ENCODE measurements at places on chromosomes 7 and 10. TPM values are rescaled to one million over a fixed set of nuclear protein-coding genes. Genes with fewer than 3 reads are reported as not detected.

DNA sequence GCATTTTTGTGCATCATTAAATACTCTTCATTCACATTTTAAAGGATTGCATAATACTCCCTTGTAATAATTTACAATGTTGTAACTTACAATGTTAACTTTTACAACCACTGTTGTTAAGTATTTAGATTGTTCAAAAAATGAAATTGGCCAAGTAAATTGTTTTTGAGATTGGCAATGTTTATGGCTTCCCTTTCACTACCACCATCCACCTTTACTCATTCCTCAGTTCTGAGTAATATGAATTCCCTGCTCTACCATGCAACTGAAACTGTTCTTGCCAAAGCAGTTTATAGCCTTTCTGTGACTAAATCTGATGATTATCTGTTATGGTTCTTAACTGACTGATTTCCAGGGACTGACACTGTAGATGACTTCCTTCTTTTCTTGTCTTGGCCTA lies 80.5 kb upstream of the TMEM106B start:
- no peaks in the 10 kb centered on the region for H3K4me1 ChIP-seq
- no peaks in the 10 kb centered on the region for H3K36me3 ChIP-seq
- H3K27ac ChIP-seq = no peak overlapping the region
- no peaks in the 10 kb centered on the region for H3K27me3 ChIP-seq
- DNase-seq = no peak

DNA sequence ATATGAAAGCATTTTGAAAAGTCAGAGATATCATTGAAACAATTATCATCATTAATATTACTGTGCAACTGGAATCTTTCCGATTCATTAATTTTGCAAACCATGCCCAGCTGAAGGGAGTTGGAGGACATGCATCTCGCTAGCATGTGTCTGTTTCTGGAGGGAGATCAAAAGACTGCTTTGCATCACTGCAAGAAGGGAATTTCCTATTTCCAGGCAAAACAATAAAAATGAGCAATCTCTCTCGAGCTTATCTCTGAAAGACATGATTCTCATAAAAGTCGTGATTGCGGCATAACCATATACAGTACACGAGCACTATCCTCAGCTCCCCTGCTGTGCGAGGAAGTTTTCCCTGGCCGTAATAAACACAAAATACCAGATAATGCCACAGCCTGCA lies 607.6 kb upstream of the DPP6 start:
- H3K4me3 ChIP-seq = no peak overlapping the region
- no peaks in the 10 kb centered on the region for H3K36me3 ChIP-seq
- no peaks in the 10 kb centered on the region for H3K4me1 ChIP-seq
- H3K27me3 ChIP-seq = no peaks in the 10 kb centered on the region
- H3K27ac ChIP-seq = no peak overlapping the region
- no peak for DNase-seq

The TRIM4 gene
- total RNA-seq = 56.0 TPM

The ASAH2B gene
- 2.9 TPM for total RNA-seq

The FAM25A gene
- total RNA-seq = not detected

- H3K36me3 ChIP-seq = no peaks in the 10 kb centered on the region
- H3K4me3 ChIP-seq = no peak overlapping the region
- H3K27me3 ChIP-seq = no peaks in the 10 kb centered on the region
- no peak overlapping the region for H3K27ac ChIP-seq
These were observed 182.3 kb downstream of the PPP1R9A start for GRCh38 chr7:95089414-95090315.

The TRDMT1 gene
- total RNA-seq = 30.3 TPM

DNA sequence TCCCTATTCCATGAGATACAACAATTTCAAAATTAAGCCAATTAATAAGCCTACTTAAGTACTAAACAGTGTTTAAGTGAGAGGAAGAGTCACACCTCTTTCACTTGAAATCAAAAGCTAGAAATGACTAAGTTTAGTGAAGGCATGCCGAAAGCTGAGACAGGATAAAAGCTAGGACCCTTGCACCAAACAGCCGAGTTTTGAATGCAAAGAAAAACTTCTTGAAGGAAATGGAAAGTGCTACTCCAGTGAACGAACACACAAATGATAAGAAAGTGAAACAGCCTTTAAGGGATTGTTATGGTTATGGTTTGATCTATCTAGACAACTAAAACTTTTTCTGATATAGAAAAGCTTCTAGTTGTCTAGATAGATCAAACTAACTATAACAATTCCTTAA lies 135.4 kb upstream of the KMT2E start:
- H3K27ac ChIP-seq = no peak overlapping the region
- no peaks in the 10 kb centered on the region for H3K27me3 ChIP-seq
- H3K4me3 ChIP-seq = no peak overlapping the region
- DNase-seq = no peak
- no peaks in the 10 kb centered on the region for H3K4me1 ChIP-seq
- H3K36me3 ChIP-seq = no peaks in the 10 kb centered on the region

GRCh38 chr10:132878730-132879407 lies 63.5 kb downstream of the CFAP46 start:
- DNase-seq = no peak
- H3K27me3 ChIP-seq = no peaks in the 10 kb centered on the region
- no peaks in the 10 kb centered on the region for H3K36me3 ChIP-seq
- no peak overlapping the region for H3K27ac ChIP-seq
- H3K4me3 ChIP-seq = no peak overlapping the region
- H3K4me1 ChIP-seq = peaks cover 8% of the 10 kb centered on the region

The CLCN1 gene
- total RNA-seq = not detected

GRCh38 chr7:81624021-81624592 lies 145.7 kb downstream of the HGF start:
- DNase-seq = no peak
- H3K4me1 ChIP-seq = peaks cover 9% of the 10 kb centered on the region

The GUSB gene
- 30.1 TPM for total RNA-seq

DNA sequence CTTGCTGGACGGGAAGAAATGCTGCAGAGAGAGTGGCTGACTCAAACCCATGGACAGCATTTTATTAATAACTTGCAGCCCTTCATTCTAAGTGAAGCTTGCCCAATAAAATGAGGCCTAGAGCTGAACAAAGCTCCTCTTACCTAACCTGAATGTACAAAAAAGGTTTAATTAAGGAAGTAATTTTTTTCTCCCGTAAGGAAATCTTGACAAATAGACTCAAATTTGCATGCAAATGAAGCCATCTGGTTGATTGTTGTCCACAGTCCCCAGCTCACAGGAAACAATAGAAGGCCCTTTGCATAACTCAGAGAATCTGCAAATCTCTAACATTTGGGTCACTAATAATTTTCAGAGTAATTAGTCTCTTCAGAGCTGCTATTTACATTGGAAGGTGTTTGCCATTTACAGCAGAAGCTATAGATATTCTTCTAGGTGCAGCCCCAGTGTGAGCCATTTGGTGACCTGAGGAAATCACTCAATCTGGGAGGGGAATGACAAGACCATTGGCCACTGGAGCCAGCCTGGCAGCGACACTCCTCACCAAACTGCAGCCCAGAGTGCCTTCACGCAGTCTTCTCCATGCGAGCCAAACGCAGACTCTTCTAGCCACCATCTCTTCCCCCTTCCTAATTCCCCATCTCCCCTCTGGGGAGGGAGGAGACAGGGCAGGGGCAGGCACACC lies 483.0 kb upstream of the C7orf33 start:
- H3K4me1 ChIP-seq = no peaks in the 10 kb centered on the region
- no peak overlapping the region for H3K27ac ChIP-seq
- H3K36me3 ChIP-seq = no peaks in the 10 kb centered on the region

- H3K4me1 ChIP-seq = no peaks in the 10 kb centered on the region
- H3K4me3 ChIP-seq = no peak overlapping the region
- H3K27me3 ChIP-seq = no peaks in the 10 kb centered on the region
These were observed 25.9 kb downstream of the RGR start for GRCh38 chr10:84270708-84271107.

The CTAGE4 gene
- 17.2 TPM for total RNA-seq

DNA sequence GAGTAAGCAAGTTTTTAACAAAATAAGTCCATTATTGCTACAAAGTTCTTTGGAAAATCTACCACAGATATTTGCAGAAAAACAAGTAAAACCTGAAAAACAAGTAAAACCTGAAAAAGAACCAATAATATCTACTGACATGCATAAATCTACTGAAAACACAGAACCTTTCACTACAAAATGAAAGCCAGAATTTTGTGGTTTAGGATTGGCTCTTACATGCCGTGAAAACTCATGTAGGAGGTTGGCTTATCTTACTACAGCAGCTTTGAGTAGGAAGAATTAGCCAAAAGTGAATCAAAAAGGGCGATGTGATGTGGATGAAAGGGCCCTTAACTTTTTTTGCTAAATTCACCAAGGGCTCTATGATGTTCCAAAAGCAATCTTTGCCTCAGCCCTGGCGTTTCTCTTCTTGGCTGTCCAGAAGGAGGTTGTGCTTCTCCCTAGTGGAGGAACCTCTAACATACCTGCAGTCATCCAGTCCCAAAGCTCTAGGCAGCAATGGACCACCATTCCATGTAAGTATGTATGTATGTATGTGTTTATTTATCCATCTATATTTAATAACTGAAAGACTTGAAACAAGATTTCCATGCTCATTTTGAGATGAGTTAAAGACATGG lies 93.5 kb upstream of the ZNF804B start:
- no peak overlapping the region for H3K4me3 ChIP-seq
- no peaks in the 10 kb centered on the region for H3K27me3 ChIP-seq
- H3K27ac ChIP-seq = no peak overlapping the region
- H3K4me1 ChIP-seq = peaks cover 4% of the 10 kb centered on the region

- DNase-seq = no peak
- no peaks in the 10 kb centered on the region for H3K27me3 ChIP-seq
- no peaks in the 10 kb centered on the region for H3K4me1 ChIP-seq
- no peak overlapping the region for H3K27ac ChIP-seq
- no peak overlapping the region for H3K4me3 ChIP-seq
These were observed 203.6 kb downstream of the SH2D4B start for GRCh38 chr10:80741278-80741677.

The CAMK1D gene
- 16.8 TPM for total RNA-seq

DNA sequence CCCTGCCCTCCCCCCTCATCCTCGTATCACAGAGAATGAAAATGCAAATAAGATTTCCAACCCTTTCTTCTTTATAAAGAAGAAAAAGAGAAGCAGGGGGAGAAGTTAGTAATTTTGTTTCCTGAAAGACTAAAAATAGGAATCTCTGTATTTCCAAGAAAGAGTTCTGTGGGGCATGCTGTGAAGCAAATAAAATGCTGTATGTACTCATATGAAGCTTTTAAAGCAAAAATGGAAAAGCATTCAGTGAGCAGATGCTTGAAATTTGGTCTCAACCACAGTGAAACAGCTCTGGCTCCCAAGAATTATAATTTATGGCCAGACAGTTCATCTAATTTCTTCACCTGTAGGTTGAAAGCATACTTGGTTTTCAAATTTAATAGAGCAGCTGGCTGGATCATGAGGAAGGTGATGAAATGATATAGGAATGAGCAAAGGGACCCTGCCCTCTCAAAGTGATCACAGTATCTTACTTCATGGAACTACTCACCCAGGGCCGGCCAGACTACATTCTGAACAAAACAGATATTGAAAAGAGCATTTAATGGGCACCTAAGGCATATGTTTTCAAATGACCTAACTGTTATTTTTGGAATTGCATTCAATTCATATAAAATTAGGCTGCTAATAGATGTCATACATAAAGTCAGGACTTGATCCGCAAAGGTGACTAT lies 31.4 kb downstream of the SVIL start:
- no peak overlapping the region for H3K4me3 ChIP-seq
- no peaks in the 10 kb centered on the region for H3K36me3 ChIP-seq
- no peak overlapping the region for H3K27ac ChIP-seq
- no peaks in the 10 kb centered on the region for H3K4me1 ChIP-seq
- no peak for DNase-seq

GRCh38 chr10:81866753-81867152 lies 8.2 kb upstream of the NRG3 start:
- H3K27ac ChIP-seq = no peak overlapping the region
- H3K36me3 ChIP-seq = no peaks in the 10 kb centered on the region
- no peaks in the 10 kb centered on the region for H3K27me3 ChIP-seq
- DNase-seq = no peak
- H3K4me1 ChIP-seq = no peaks in the 10 kb centered on the region

DNA sequence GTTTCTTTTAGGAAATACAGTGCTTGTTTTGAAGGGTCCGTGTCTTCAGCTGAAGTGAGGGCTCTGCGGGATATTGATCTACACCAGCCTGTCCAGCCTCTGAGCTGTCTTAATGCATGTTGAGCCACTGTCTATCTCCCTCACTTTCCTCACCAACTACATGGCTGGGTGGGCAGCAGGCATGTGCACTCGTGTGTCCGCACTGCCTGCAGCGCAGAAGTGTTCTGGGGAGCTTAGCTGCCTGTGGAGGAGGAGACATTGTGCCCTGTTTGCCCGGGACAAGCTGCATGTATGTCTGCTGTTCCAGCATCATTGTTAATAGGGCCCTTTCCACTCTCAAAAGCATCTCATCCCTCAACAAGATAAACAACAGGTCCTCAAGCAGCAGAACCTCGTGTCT lies 133.1 kb upstream of the EEPD1 start:
- DNase-seq = peak; percentile 76
- H3K4me3 ChIP-seq = no peak overlapping the region
- H3K27ac ChIP-seq = no peak overlapping the region
- no peaks in the 10 kb centered on the region for H3K27me3 ChIP-seq

GRCh38 chr10:118925404-118926071 lies 104.0 kb upstream of the NANOS1 start:
- H3K36me3 ChIP-seq = no peaks in the 10 kb centered on the region
- no peak overlapping the region for H3K4me3 ChIP-seq
- H3K27me3 ChIP-seq = no peaks in the 10 kb centered on the region
- peaks cover 10% of the 10 kb centered on the region for H3K4me1 ChIP-seq

The ZNF117 gene
- total RNA-seq = 10.5 TPM

DNA sequence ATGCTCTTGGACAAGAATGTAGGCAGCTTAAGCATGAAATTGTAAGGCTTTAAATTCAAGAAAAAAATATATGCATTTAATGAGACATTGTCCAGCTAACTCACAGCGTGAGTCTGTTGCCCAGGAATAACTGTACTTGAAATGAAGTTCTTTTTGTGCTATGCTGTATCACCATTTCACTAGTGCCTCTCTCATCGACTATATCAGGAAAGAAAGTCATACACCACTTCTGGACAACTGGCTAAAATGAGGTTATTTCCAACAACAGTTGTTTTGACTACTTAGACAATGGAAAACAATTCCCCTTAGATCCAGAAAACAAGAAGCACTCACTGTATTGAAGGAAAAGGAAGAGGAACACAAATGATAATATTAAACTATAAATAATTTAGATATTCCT lies 251.8 kb downstream of the CRPPA start:
- no peak for DNase-seq
- H3K27me3 ChIP-seq = no peaks in the 10 kb centered on the region
- no peaks in the 10 kb centered on the region for H3K4me1 ChIP-seq
- H3K4me3 ChIP-seq = no peak overlapping the region

The ACHE gene
- total RNA-seq = 1.0 TPM

DNA sequence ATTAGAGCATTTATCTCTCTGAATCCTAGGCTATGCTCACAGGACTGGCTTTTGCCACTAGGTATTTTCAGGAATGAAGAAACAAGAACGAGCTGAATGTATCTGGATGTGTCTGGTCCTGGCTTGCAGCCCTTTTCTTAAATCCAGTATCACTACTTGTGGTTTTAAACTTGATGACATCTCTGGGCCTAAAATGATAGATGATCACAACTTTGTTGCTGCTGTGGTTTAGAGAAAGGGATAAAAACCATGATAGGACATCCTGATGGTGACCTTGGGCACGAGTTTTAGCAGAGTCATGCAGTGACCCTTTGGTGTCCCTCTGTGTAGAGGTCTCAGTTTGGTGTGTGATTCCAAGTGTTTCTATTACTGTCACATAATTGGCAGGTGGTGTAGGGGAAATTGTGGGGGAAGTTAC lies 31.7 kb upstream of the SEMA3C start:
- no peak overlapping the region for H3K4me3 ChIP-seq
- no peaks in the 10 kb centered on the region for H3K36me3 ChIP-seq
- no peaks in the 10 kb centered on the region for H3K27me3 ChIP-seq
- DNase-seq = no peak
- no peaks in the 10 kb centered on the region for H3K4me1 ChIP-seq

GRCh38 chr10:14552015-14552414 lies 221.3 kb upstream of the FRMD4A start:
- H3K27ac ChIP-seq = no peak overlapping the region
- H3K4me1 ChIP-seq = peaks cover 20% of the 10 kb centered on the region
- DNase-seq = no peak
- no peaks in the 10 kb centered on the region for H3K36me3 ChIP-seq
- no peaks in the 10 kb centered on the region for H3K27me3 ChIP-seq
